A375 (cell line): ENCODE measurements at places on chromosomes 1 and 21. TPM values are rescaled to one million over a fixed set of nuclear protein-coding genes. Genes with fewer than 3 reads are reported as not detected.

Gene SLC16A4
- total RNA-seq = 16.1 and 16.8 TPM in 2 replicates

Gene C1orf185
- 0.74 TPM in 1 of 2 replicates, not detected in the other for total RNA-seq

Gene ZNF648
- total RNA-seq = 0.27 and 0.38 TPM in 2 replicates

Gene CFAP126
- not detected in 2 replicates for total RNA-seq

Gene APCS
- total RNA-seq = not detected in 2 replicates

Gene PRAMEF14
- total RNA-seq = not detected in 2 replicates

Gene ORC1
- total RNA-seq = 20.3 and 26.4 TPM in 2 replicates

Gene LRRC3
- total RNA-seq = 0.08 and 0.11 TPM in 2 replicates

Gene SLC22A15
- 4.6 and 4.7 TPM in 2 replicates for total RNA-seq

Gene DNALI1
- 0.41 TPM in 1 of 2 replicates, not detected in the other for total RNA-seq

Gene RAP1GAP
- total RNA-seq = 0.69 and 1.5 TPM in 2 replicates

Gene SELENBP1
- total RNA-seq = not detected in 2 replicates

Gene SPRR2A
- not detected in 2 replicates for total RNA-seq

Gene ATF6
- total RNA-seq = 23.5 and 25.0 TPM in 2 replicates

Gene WNT9A
- total RNA-seq = 0.72 and 0.83 TPM in 2 replicates

Gene PIGP
- 6.9 and 15.5 TPM in 2 replicates for total RNA-seq

Gene CD101
- total RNA-seq = 0.41 and 0.96 TPM in 2 replicates

Gene PTPN22
- total RNA-seq = 1.7 and 2.0 TPM in 2 replicates
